NCI-H2227 treated with DMSO at 0.1 percent for 48 hours (cell line): ENCODE measurements at places on chromosomes 6 and 20.

- DNase-seq: no peak
Observed at GRCh38 chr6:61950811-61951210, 335.2 kb downstream of the KHDRBS2 start.

DNA sequence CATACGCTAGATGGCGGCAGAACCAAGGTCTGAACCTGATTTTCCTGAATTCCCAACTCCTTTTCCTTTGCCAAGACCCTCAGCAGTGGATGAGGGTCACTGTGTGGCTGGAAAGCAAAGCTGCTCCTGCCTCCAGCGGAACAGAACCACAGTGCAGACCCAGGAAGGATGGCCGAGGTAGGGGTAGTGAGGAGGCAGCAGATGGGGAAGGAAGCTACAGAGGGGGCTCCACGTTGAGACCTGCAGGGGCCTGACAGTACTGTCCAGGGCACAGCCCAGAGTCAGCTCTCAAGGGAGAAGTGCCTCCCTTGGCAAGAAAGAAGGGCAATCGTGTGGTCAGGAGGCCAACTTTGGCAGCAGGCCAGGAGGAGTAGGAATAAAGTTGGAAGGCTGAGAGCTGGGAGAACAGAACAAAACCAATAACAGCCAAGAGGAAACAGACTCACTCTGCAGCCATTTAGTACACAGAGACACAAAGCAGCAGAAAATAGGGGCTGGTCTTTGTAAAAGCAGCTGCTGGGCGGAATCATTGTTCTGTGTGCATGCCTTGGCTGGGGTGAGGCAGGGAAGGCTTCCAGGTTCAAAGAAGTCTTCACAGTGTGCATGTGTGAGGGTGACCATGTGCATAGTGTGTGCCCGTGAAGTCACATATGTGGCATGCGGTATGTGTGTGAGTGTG is 3.1 kb downstream of the GABRR2 start:
- DNase-seq: peak; percentile 22

- DNase-seq: no peak
Observed at GRCh38 chr20:49557449-49557848, 10.5 kb downstream of the PTGIS start.

- no peak for DNase-seq
Observed at GRCh38 chr6:129130959-129131681, 248.2 kb downstream of the LAMA2 start.

DNA sequence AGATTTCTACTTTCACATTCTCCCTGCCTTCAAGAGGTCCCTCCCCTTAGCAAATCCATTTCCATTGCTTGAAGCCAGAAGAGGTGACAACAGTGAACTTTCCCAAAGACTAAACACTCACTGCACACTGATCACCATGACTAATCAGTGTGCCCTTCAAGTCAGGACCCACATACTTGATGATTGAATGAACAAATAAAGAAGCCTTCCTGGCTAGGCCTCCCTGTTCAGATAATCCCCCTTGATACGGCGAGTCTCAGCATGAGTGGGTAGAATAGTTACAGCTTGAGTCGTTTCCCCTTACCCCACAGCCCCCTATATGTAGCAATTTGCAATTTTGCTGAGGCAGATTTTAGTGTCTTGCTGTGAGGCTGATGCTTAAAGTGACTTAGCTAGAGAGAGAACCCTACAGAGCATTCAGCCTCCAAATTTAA is 102.2 kb downstream of the UNC5CL start:
- no peak for DNase-seq

DNA sequence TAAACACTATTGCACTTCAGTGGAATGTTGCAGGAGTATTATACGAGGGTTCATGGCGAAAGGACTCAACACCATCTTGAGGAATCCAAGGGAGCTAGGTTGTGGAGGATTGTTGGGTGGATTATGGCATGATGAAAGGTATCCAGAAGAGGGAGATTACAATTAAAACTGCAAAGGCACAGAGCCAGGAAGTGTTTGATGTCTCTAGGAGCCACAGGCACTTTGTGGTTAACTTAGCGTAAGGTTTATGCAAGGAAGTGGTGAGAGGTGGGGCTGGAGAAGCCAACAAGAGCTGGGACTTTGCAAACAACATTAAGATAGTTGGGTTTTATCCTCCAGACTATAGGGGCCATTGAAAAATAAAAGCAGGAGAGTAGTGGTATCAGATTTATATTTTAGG is 86.6 kb upstream of the TPD52L1 start:
- DNase-seq: no peak

- no peak for DNase-seq
Observed at GRCh38 chr6:23036406-23036983, 467.1 kb downstream of the HDGFL1 start.

GRCh38 chr6:106560996-106561685 is 68.2 kb downstream of the RTN4IP1 start:
- no peak for DNase-seq

DNA sequence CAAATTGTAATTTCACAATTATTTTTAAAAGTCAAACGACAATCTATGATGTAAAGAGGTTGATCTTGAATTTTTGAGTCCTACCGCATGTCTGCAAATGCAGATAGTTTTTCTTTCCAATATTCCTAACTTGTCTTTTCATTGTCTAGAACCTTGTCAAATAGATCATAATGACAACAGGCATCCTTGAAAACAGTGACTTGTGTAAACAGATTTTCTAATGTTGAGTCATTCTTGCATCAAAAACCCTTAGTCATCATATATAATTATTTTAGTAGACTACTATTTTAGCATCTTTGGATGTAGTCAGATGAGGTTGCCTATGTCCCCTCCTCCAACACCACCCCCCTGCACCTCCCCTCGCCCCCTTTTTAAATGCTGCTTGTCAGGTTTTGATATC is 43.8 kb downstream of the BMP6 start:
- no peak for DNase-seq

- no peak for DNase-seq
Observed at GRCh38 chr6:36754582-36755434, 57.2 kb downstream of the RAB44 start.

DNA sequence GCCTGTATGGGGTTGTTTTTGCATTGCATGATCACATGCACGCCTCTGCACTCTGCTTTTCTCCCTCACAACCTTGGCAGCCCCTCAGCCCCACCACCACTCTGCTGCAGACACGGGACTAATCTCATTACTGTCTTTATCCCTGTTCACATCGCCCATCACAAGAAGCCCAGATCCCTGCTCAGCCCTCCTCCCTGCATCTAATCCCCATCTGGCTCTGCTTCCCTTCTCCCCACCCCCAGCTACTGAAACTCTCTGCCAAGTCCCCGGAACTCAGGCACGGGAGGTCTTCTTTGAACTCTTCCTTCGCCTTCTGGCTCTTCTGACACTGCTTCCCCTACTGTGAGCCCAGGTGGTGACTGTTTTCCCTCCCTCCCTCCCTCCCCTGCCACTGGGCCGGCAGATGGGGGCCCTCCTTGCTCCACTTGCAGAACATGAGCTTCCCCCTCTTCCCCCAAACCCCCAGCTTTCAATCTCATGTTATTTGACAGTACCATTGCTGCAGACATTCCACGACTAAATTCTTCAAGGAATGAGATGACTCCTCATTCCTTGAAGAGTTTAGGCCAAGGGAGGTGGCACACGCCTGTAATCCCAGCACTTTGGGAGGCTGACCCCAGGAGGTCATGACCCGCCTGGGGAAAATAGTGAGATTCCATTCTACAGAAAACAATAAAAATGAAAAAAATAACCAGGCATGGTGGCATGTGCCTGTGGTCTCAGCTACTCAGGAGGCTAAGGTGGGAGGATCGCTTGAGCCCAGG is 21.9 kb upstream of the TULP1 start:
- DNase-seq: no peak

DNA sequence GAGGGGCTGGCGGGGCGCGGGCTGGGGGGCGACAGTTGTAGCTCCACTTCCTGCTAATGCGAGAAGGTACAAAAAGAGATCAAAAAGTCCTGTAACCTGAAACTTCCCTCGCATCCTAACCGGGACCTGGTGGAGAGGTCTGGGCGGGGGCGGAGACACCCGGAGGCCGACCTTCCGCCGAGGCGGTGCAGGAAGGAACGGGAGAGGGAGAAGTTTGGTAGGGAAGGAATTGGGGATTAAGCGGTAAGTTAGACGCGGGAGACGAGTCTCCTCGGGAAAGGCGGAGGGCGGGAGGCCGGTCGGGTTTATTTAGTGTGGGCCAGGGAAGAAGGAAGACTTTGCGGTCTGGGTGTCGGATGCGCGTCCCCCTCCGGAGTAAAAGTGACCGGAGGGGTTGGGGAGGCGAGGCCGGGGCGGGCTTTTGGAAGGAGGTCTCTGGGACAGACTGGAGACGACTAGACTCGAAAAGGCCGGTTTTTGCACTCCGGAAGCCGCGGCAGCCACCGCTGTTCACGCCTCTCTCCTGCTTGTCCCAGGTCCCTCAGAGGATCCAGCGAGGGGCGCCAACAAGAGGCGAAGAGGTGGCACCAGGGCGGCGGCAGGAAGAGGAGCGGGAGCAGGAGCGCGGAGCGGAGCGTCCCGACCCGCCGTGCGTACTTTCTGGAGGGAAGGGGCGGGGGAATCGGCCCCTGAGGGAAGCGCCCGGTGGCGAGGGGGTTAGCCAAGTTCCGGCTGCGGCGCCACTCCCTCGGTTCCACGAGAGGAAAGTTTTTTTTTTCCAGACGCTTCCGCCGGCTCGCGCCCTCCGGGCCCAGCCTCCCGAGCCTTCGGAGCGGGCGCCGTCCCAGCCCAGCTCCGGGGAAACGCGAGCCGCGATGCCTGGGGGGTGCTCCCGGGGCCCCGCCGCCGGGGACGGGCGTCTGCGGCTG is 734 bp downstream of the TPBG start:
- no peak for DNase-seq

DNA sequence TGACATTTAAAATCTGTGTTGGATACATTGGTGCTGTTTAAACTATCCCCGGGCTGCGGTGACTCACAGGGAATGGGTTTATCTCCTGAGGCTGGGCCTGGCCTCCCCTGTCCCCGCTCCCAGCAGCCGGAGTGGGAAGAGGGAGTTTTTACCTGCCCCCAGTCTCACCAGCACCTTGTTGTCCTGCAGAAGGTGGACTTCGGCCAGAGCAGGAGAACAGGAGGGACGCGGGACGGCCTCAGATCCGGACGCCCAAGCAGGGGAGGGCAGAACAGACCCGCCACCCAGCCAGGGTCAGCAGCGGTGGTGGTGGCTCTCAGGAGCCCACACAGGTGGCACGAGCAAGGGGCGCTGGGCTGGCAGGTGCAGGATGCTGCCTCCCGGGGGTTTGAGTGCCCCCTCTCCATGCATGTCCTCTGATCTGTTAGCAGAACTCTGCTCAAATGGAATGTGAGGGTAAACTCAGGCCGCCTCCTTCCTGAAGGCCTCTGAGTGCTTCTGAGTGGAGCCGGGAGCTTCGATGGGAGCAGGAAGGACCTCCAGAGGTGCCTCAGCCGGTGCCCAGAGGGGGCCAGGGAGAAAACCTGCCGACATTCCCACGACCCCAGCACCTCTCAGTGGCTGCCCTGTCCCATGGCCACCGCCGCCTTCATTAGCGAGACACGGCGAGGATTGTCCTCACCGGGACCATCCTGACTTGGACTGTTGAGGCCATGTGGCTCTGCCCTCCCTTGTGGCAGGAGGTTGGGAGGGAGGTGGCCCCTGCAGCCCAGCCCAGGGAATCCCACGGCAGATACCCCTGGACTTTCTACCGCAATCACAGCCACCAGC is 43.4 kb upstream of the MRGBP start:
- no peak for DNase-seq

- no peak for DNase-seq
Observed at GRCh38 chr20:46699651-46700359, 9.6 kb upstream of the SLC2A10 start.

- no peak for DNase-seq
Observed at GRCh38 chr6:154266560-154267099, 90.0 kb downstream of the IPCEF1 start.

DNA sequence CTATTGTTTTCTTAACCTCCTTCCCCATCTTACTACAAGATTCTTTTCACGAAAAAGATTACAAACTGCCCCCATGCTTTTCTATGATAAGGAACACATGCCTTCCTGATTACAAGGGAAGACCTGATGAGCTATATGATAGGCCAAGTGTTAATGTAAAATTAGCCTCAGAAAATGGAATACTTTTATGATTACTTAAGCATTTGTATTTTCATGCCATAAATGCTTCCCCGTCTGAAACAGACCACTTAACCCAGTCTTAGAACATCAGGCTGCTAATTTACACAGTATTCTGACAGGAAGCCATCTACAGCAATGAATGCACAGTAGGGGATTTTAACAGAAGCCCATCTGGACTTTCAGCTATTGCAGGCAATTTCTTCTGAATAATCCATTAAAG is 274.9 kb downstream of the HAO1 start:
- DNase-seq: no peak

GRCh38 chr6:11632795-11633511 is 95.4 kb downstream of the TMEM170B start:
- no peak for DNase-seq

DNA sequence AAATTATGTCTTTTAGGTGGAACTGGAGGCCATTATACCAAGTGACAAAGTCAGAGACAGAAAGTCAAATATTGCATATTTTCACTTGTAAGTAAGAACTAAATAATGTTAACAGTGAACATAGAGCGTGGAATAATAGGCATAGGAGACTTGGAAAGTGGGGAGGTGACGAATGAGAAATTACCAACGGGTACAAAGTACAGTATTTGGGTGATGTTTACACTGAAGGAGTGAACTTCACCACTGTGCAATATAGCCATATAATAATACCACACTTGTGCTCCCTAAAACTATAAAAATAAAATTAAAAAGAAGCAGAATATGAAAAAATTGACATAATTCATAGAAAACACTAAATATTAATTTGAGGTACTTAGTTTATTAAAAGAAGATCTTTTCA is 14.9 kb downstream of the EYS start:
- DNase-seq: no peak

GRCh38 chr20:19465536-19465935 is 253.1 kb downstream of the SLC24A3 start:
- no peak for DNase-seq

- no peak for DNase-seq
Observed at GRCh38 chr6:28240471-28240870, 11.6 kb downstream of the ZKSCAN4 start.

- DNase-seq: no peak
Observed at GRCh38 chr6:12472601-12473038, 182.5 kb downstream of the EDN1 start.

- DNase-seq: no peak
Observed at GRCh38 chr6:41371992-41372831, 36.8 kb downstream of the NCR2 start.

DNA sequence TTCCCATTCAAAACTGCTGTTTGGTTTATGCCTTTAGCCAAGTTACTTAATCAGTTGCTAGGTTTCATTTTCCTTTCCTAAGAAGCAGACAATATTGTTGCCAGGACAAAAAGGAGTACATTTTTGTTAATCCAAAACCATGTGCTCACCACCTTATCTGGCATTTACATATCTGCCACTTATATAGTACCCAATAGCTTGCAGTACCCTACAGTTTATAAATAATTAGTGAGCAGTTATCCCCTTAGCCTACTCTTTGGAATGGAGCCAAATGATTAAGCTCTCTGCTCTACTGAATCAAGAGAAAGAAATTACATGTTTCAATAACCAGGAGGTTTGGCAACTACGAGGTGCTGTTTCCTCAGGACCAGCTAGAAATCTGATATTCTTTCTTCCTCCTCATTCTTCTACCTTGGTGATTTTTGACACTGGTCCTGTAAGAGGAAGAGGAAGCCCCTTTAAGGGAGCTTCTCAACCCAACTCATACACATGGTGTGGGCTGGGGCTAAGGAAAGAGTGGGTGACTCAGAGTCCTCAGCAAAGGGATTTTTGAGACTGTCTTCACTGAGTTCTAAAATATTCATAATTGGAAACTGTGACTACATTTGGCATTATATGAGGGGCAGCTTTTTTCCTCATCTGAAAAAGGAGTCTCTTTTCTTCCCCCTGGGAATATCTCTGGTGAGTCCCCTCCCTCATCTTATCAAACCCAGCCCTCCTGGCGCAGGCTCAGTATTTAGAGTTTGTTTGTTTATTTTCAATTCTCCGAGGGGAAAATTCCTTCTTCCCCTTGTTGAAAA is 1.5 kb downstream of the ZNFX1 start:
- peak; percentile 36 for DNase-seq
